Myocyte (in vitro differentiated cells): ENCODE measurements at places on chromosomes 13 and 19. TPM values are rescaled to one million over a fixed set of nuclear protein-coding genes. Genes with fewer than 3 reads are reported as not detected.

GRCh38 chr13:78024996-78025395 is 106.4 kb upstream of the EDNRB start:
- DNase-seq = no peak

- DNase-seq = peak; percentile 94
Observed at GRCh38 chr13:73092829-73093228, 34.0 kb downstream of the KLF5 start.

The LIM2 gene
- not detected in 2 replicates for total RNA-seq

The PRX gene
- 2.6 and 2.8 TPM in 2 replicates for total RNA-seq

GRCh38 chr13:114199954-114200353 is 20.9 kb downstream of the CFAP97D2 start:
- DNase-seq = no peak

GRCh38 chr13:37273836-37274235 is 168.4 kb upstream of the CSNK1A1L start:
- DNase-seq = no peak

DNA sequence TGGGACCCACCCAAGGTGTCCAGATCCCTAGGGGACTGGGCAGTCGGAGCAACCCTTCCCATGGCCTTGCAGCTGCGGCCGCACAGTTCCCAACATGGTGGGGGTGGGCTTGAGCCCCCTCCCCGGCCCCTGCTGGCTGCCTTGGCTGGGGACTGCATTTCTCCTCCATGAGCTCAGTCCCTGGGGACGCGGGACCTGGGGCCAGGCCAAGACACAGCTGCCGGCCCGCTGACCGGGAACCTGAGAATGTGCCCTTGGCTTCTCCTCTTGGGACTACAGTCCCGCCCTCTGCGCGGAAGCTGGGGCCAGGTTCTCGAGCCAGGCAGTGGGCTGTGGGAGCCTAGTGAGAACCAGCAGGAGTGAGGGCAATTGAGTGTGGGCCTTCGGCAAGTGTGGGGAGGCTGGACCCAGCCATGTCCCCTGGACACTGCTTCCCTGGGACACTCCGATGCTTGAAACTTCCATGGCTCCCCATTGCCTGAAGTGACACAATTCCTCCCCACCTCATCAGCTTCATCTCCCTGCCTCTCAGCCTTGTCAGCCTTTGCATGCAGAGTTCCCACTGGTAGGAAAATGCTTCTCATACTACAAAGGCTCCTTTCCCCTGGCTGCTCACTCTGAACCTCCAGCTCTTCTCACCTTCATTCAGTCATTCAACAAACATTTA is 13.1 kb upstream of the NOTCH3 start:
- peak; percentile 87 for DNase-seq
